ENCODE measurements at places on chromosomes 2 and 18.

DNA sequence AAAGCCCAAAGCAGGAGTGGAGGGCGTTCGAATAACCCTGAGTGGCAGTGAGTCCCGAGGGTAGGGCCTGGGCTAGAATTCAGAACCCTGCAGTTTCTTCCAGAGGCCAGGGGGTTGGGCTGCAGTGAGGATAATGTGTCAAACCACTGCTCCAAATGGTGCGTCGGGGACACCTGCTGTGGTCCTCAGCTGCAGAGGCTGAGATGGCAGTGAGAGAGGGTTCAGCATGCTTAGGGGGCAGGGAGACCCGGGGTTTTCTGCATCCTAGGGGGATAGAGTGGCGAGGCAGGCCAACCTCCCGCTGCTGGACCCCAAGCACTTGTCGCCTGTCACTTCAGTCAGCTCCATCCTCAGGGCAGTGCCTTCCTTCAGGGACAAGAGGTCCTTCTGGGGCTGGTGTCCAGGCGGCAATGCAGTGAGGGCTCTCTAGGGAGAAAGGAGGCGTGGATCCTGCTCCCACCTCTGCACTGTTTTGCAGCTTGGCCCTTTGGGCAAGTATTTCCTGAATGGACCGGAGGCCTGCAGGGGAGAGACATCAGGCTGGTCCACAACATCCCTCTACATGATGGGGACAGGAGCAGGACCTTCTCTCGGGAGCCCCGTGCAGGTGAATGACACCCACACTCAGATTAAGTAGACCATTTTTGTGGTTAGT lies 8.4 kb upstream of the NTSR2 start:
- no peak for DNase-seq

- DNase-seq: no peak
Measured at GRCh38 chr2:1992280-1992679, 248.0 kb upstream of the PXDN start.

- no peak for DNase-seq
Measured at GRCh38 chr2:96957244-96957643, 29.1 kb downstream of the FAM178B start.

DNA sequence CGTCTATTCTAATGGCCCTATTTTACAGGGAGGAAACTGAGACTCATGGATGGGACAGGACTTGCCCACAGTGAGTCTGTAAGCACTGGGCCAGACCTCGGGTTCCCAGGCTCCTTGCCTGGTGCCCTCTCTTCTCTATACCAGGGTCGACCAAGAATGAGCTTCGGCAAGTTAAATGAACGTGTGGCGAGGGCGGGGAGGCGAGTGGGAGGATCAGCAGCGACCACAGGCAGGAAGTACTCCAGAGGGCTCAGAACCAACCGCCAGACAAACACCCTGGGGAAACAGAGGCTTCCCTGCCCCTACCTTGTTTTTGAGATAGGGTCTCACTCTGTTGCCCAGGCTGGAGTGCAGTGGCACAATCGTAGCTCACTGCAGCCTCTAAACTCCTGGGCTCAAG lies 177.7 kb upstream of the SMAD2 start:
- no peak for DNase-seq

- DNase-seq: no peak
Measured at GRCh38 chr2:3778851-3779495, 75.6 kb downstream of the DCDC2C start.

DNA sequence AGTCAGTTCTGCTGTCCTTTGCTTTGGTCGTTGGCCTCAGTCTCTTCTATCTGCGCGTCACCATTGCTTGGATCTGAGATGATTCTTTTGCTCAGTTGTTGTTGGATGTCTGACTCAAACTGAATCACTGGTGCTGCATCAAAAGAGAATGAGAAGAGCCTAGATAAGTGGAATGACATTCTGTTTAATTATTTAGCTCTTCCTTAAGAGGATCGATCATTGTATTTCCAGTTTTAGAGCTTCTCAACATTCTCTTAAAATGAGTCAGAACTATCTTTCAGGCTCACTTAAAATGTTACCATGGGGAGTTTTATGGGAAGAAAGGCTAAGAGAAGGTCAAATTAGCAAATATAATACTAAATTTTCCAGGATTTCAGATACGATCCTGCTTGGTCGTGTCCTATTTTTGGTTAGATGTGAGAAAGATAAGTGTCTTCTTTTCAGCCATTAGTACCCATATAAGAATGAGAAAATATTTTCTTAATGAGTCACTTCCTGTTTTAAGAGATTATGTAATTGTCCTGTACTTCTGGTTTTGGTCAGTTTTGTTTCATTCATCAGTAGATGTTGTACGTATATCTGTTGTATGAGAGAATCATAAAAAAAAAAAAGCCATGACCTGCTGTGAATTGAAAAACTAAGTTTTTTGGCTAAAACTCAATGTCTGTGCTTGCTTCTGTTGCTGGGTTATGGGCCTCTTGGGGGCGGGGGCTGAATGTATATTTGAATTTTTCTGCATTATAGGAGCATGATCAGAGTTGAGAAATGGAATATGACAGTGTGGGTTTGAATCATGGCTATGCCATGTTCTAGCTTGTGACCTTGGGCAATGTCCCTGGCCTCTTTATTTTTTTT lies 31.6 kb upstream of the CASP10 start:
- no peak for DNase-seq

DNA sequence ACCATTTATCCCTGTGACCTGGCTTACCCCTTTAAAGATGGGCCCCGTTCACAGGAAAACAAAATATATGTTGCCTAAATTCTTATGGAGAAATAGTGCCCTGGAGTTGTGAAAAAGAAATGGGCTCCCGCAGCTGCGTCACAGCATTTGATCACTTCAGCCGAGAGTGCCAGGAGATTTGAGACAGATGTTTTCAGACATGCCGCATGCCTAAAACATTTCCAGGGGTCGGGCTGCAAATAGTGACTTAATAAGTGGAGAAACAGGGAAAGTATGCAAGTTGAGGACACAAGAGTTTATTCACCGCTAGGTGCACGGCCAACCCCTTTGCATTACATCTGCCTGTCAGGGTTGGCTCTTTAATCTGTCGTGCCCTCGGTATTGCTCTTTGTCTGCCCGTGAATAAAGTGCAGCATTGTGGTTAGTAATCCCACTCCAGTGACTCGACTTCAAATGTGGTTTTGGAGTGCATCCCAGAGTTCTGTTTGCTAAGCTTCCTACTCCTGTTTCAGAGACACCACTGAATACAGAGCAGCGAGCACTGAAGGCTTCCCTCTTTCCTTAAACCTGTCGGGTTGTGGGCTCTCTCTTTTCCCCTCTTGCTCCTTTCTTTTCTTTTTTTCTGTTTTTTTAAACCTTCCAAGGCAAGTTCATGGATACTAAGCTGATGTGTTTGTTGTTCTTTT lies 187.5 kb downstream of the LTBP1 start:
- peak; percentile 68 for DNase-seq

DNA sequence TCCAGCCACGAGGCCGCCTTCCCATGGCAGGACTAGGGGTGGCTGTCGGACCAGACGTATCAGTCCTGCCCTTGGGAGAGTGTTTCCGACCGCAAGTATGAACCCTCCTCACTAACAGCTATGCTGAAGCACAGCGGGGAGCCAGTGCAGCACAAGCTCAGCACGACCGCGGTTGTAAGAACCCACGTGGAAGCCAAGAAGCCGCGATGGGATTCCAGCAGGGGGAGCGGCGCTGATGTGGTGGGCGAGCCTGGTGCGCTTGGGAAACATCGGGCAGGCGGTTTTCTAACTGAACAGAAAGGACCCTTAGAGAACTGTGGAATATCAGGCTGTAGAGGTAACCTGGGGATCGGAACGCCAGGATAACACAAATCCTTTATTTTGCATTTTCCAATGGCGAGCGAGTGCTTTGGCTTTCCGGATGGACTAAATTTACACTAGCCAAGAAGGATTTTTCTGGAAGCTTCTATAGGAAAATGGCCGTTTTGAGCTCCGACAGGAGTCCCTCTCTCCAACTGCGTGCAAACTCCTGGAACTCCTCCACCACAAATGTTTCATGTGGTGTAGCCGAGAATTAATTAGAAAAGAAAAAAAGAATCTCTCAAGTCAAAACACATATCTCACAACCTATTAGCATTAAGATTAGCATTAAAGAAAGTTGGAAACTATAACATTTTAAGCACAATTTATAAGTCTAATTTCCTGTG lies 132.0 kb upstream of the MYCN start:
- DNase-seq: no peak

DNA sequence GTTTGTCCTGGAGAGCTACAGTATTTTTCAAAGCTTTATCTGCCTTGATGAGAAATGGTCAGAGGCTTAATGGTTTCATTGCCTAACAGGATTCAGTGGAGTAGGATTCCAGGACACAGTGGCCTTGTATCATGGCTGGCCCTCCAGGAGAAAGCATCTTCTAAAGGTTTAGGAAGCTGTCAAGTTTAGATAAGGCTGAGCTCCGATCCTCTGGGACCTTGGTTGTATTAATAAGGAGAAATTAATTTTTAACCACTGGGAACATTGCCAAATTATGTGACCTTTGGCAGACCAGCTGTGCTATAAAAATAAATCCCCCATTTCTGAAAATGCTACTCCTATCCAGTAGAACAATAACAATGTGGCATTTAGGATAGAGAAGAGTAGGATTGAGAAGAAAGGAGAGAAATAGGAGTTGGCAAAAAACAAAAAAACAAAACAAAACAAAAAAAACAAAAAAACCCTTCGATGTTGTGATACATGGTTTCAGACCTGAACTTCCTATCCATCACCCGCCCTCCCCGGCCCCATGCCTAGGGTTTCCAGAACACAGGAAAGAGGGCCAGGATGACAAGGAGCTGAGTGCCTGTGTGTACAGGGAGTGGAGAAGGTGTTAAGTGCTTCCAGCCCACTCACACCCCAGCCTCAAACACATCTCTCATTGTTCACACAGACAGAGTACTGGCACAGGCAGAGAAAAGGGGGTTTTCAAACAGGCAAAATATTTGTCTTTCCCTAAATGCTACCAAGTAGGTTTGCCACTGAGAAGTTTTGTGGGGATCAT lies 6.3 kb downstream of the NRP2 start:
- no peak for DNase-seq

- DNase-seq: no peak
Measured at GRCh38 chr18:69250305-69251151, 150.2 kb upstream of the DOK6 start.

DNA sequence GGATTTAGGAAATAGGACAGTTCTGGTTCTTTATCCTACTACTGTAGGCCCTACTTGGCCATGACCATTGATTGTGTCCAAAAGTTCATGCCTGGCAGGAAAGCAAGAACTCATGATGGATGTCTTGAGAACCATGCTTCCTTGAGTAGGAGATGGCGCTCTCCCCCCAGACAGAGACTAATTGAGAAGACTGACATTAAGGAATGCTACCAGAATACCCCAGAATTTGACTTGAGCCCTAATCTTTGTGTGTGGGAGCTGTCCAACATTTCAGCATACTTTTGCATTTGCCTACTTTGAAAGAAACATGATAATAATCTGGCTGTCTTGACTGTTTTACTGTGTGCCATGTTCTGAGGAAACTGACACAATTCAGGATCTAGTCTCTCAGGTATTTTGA lies 23.3 kb downstream of the MAPRE3 start:
- DNase-seq: no peak

GRCh38 chr2:219476652-219477151 lies 22.0 kb upstream of the GMPPA start:
- no peak for DNase-seq

GRCh38 chr18:31301201-31301655 lies 16.7 kb upstream of the DSG1 start:
- DNase-seq: no peak

GRCh38 chr2:55176094-55176415 lies 56.0 kb downstream of the CLHC1 start:
- DNase-seq: no peak

- DNase-seq: no peak
Measured at GRCh38 chr2:54855434-54855833, 132.0 kb downstream of the EML6 start.

GRCh38 chr2:54839461-54840255 lies 116.2 kb downstream of the EML6 start:
- DNase-seq: no peak

DNA sequence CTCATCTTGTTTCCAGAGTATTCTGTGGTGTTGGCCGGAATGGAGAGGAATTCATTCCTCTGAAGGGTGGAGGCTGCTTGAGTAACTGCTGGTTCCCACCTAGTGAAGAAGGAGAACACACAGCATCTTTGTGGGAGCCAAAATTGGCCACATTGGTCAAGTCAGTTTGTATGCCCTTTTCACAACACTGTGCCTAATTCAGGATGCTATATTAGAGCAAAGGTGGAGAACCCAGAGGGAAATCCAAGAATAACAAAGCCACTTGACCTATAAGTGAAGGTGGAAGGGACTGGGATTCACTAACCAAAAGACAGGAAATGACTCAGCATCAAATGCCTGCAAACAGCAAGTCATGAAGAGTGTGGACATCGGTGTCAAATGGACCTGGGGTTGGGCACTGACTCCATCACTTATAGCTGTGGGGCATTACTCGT lies 27.3 kb upstream of the MLPH start:
- DNase-seq: no peak

DNA sequence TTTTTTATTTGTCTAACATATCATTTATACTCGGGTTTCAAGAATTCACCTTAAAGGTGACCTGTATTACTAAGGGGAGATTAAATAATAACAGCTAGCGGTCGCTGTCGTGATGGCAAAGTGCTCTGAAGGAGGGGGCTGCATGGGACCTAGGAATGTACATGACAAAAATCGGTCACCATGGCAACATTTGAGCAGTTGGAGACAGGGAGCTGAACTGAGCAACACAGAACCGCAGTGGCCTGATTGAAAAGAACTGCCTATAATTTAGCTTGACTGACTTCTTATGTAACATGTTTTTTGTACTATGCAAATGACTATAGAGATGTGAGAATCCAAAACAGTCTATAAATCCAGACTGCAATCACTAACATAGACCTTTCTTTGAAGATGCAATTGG lies 34.3 kb upstream of the EPHA4 start:
- no peak for DNase-seq

DNA sequence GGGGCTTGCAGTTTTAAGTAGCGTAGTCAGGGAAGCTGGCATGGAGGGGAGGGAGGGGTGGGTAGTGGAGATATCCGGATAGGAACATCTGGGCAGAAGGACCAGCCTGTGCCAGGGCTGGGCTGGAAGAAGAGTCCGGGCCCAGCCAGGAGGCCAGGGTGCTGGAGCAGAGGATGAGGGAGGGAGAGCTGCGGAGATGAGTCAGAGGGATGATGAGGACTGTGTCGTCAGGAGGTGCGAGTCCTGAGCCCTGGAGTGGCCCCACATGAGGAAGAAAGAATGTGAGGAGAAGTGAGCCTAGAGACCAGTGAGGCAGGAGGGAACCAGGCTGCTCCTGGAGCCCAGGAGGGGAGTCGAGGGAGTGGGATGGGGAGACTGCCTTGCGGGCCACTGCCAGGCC lies 82.4 kb downstream of the CTIF start:
- DNase-seq: no peak

- peak; percentile 80 for DNase-seq
Measured at GRCh38 chr2:56009758-56010458, 86.3 kb upstream of the EFEMP1 start.

DNA sequence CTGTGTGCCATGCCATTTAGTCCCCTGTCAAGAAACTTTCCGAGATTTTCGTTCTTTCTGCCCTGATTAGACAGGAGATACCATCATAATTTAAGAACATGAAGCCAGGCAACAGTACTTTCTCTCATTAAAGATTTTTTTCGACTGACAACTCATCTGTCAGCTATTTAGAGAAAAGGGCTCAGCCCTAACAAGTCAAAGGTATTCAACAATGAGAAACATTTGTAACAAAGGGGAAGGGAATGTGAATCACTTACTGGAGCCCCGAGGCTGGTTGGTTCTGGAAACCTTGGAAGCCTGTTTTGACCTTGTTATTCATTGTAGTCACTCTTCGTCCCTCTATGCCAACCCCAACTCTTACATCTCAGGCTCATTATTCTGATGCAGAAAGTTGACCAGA lies 199.4 kb downstream of the SPP2 start:
- DNase-seq: no peak

GRCh38 chr2:81984969-81985637 lies 1680.6 kb upstream of the LRRTM1 start:
- no peak for DNase-seq

Measured in hippocampal formation (tissue), 2 donors.